ENCODE measurements at places on chromosomes 13 and 19.

- DNase-seq, result no peak
Observed at GRCh38 chr13:42984026-42984425, 8.0 kb downstream of the EPSTI1 start.

GRCh38 chr13:27161980-27162379 is 9.6 kb downstream of the USP12 start:
- no peak for DNase-seq

- DNase-seq, result no peak
Observed at GRCh38 chr19:51552996-51553725, 17.9 kb upstream of the ZNF175 start.

DNA sequence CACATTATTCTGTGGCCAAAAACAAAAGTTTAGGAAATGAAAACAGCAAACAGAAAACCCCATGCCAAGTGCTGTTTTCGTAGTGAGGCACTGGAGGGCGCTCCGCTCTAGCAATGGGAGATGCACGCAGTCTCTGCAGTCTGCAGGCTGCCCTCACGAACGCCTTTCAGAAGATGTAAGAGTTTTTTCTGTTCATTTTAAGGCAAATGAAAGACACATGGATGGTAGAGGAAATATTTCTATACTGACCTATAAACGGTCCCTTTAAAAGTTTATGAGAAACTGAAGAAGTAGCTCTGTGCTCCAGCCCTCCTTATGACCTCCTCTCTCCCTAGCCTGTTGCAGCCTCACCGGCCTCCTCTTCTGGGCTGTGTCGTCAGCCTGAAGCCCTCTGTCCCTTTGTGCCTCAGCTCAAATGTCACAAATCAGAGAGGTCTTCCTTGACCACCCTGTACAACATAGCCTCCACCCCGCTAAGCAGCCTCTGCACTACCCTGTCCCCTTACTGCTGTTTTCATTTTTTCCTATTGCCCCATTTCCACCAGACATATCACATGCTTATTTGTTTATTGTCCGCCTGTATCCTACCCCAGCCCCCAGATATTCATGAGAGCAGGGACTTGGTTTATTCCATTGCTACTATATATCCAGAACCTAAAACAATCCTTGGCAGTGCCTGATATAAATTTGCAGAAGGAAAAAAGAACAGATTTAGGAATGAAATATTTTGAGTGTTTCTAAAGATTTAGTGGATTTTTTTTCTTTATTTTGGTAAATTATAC is 116.4 kb downstream of the TM9SF2 start:
- DNase-seq, result no peak

- DNase-seq, result no peak
Observed at GRCh38 chr19:38670921-38671398, 23.5 kb downstream of the ACTN4 start.

GRCh38 chr13:25065974-25066770 is 29.8 kb upstream of the PABPC3 start:
- no peak for DNase-seq

DNA sequence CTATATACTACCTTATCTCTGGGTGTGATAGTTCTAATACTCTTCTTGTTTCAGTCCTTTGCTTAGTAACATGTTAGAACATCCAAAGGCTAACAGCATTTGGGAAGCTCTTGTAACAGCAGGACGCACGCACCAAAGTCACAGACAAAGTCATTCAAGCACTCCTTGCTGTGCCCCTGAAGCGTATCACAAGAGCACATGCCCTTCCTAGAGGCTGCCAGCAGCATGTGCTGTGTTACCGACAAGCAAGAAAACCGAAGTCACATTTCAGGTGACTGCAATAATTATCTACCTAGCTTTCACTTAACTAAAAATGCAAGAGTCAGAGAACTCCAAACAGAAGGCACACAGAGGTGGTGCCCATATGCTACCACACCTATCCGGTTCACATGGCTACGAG is 194.1 kb downstream of the KLF12 start:
- DNase-seq, result no peak

GRCh38 chr13:112708560-112709240 is 18.9 kb downstream of the ATP11A start:
- DNase-seq, result no peak

GRCh38 chr19:35675589-35676140 is 9.3 kb downstream of the UPK1A start:
- no peak for DNase-seq

DNA sequence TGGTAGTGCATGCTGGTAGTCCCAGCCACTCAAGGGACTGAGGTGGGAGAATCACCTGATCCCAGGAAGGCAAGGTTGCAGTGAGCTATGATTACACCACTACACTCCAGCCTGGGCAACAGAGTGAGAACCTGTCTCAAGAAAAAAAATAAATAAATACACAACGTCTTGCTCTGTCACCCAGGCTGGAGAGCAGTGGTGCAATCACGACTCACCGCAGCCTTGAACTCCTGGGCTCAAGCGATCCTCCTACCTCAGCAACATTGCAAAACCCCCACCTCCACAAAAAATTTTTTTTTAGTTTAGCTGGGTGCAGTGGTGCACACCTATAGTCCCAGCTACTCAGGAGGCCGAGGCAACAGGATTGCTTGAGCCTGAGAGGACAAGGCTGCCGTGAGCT is 8.8 kb downstream of the TPM4 start:
- no peak for DNase-seq

DNA sequence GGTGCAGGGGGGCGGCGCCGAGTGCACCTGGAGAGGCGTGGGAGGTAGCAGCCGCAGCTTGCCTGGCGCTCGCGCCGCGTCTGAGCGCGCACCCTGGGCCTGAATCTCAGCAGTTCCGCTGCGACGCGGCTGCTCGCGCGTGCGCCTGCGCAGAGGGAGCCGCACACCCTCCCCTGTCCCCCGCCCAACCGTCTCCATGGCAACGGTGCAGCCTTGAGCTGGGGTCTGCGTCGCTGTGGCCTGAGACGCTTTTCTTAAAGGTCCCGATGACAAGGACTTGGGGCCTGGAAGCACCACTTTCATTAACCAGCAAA is at the start of gene PNMA8B:
TSS of gene PNMA8B (minus strand) at position 82 of the 314 bp plus-strand sequence. CDS start 402 bp downstream, outside the sequence.
- DNase-seq, result no peak

DNA sequence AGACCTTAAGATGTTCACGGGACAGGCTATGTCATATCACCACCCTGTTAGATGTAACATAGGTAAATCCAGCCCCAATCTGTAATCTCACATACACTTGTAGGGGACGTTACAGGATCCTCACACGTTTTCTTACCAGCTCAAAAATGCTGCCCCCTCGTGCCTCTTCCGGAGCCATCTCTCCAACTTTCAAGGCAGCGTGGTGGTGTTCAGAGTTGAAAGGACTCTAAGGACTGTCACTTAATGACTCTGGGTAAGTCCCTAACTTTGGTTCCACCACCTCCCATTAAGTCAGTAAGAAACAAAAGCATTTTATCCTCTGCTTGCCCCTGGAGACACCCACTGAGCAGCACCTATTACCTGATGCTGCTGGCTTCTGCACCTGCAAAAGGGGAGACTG is 4.4 kb downstream of the MED26 start:
- no peak for DNase-seq

- DNase-seq, result no peak
Observed at GRCh38 chr13:70856711-70857110, 748.5 kb upstream of the KLHL1 start.

DNA sequence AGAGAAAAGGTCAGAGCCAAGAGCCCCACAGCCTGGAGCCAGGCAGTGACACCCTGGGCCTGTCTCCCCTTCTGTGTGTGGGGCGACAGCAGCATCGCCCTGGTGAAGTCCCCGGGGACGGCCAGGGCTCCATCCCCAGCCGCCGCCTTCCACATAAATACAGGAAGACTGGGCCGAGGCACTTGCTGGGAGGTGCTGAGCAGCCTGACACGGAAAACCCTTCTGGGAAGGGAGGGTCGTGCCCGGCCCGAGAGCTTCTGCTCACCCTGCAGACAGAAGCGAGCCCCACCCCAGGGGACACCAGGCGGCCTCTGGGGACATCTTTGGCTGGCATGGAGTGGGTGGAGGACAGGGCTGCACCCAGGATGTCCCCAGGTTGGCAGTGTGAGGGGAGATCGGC is 5.1 kb downstream of the FGF22 start:
- no peak for DNase-seq

GRCh38 chr13:101317986-101318523 is 98.3 kb downstream of the NALCN start:
- DNase-seq, result no peak

DNA sequence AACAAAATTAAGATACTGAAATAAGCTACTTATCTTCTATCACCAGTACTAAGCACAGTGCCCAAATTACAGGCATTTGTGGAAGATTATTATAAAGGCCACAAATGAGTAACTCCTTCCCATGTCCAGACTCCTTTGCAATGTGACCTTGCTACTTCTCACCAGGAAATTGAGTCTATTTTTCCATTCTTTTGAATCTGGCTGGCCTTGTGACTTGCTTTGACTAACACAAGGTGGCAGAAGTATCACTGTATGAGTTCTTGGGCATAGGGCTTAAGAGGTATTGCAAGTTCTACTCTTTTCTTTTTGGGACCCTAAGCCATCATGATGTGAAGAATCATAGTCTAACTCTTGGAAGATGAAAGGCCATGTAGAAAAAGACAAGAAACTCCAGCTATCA is 49.9 kb downstream of the UGGT2 start:
- no peak for DNase-seq

GRCh38 chr13:84567848-84568247 is 685.6 kb upstream of the SLITRK1 start:
- DNase-seq, result no peak

- no peak for DNase-seq
Observed at GRCh38 chr19:39405261-39405957, 1.2 kb upstream of the ZFP36 start.

GRCh38 chr13:99919132-99919531 is 52.4 kb downstream of the ZIC5 start:
- DNase-seq, result no peak

DNA sequence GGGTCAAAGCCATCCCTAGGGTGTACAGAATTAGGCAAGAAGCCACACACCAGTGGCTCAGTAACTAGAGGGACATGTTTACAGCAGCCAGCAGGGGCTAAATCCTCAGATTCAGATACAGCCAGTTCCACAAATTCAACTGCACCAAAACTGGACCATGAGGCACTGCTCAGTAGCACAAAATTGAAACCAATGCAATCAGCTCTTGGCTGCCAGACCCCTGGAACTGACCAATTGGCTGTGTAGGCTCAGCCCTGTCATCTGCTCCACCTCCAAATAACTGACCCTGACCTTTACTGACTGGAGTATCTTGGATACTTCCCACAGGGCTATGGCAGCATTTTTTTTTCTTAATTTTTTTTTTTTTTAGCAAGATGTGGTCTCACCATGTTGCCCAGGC is 226.5 kb downstream of the FOXO1 start:
- no peak for DNase-seq

- DNase-seq, result no peak
Observed at GRCh38 chr13:62067821-62068220, 652.2 kb upstream of the PCDH20 start.

GRCh38 chr13:59332966-59333365 is 830.8 kb downstream of the DIAPH3 start:
- no peak for DNase-seq

- DNase-seq, result no peak
Observed at GRCh38 chr13:59771272-59771671, 392.5 kb downstream of the DIAPH3 start.

DNA sequence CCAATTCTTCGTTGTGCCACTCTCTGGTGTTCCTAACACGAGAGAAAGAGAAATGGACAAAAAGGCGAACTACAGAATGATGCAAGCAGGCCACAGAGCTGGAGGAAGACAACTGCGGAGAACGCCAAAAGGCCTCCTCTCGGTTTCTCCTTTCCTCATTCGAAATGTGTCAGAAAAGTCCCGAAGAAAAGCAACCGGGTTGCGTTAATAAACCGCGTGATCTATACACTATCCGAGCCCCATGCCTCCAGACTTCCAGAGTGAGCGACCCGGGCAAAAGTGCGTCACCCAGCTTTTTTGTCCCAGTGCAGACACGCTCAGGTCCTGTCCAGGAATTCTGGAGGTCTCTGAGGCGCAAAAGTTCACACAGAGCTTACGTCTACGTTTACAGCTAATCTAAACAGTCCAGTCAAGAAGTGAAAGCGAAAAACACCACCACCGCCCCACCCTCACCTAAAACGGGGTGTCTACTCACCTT is 413 bp downstream of the N4BP2L2 start:
- no peak for DNase-seq

DNA sequence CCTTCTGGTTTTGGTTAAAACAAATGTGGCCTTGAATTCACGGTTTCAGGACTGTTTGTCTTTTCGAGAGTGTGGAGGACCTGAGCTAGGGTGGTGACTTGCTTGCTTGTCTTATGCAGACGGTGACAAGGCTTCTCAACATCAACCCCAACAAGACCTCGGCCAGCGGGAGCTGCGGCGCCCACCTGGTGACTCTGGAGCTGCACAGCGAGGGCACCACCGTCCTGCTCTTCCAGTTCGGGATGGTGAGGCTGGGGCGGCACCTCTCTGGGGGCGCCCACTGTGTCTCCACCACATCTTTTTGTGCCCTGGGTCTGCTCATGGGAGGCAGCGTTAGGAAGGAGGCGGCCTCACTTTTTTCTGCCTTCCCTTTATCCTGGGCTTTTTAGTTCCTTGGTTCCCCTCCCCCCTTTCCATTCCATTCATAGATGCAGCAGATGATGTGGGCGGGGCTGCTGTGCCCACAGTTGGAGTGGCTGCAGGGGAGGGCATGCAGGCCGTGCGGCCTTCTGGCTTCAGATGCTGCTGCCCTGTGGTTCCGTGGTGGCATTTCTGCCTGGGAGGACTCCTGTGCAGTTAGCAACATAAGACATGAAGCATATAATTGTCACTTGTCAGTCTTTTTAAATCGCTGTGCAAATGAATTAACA is 23.3 kb downstream of the LAMP1 start:
- DNase-seq, result no peak

DNA sequence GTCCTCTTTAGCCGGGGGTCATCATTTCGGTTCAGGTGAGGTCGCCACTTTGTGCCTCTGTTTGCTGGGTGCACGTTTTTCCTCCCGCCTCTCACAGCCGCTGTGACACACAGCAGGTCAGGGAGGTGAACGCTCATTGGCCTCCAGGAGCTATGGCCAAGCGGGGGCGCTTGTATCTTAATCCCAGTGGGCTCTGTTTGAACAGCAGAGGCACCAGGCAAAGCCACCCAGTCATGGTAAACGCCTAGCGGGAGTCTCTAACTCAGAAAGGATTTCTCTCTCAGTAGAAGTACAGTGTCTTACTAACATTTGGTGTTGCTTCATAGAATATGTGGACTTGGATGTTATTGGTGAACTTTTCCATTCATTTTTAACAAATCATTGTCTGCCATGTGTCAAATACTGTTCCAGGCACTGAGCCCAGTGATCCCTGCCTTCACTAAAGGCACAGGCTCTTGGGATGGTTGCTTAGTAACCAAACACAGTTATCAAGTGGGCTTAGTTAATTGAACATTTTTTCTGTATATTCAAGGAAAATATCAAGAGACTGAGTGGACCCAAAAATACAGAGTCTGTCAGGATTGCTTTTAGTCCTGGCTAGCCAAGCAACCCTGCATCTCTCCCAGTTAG is 186.7 kb downstream of the STK24 start:
- no peak for DNase-seq
